ENCODE measurements at places on chromosomes 16 and 17. TPM values are rescaled to one million over a fixed set of nuclear protein-coding genes. Genes with fewer than 3 reads are reported as not detected.
A peak's percentile ranks its signal among the peaks of the same experiment; 100 is the strongest.

The FAM171A2 gene
- total RNA-seq: 28.5 TPM

The HOXB8 gene
- total RNA-seq: not detected

- H3K4me3 ChIP-seq: no peak overlapping the region
- no peaks in the 10 kb centered on the region for H3K27me3 ChIP-seq
- H3K36me3 ChIP-seq: peaks cover 14% of the 10 kb centered on the region
- H3K27ac ChIP-seq: peak overlapping the region; percentile 84
- peaks cover 26% of the 10 kb centered on the region for H3K4me1 ChIP-seq
- no peak for DNase-seq
These were observed 3.7 kb downstream of the TRAF7 start for GRCh38 chr16:2159175-2159838.

- 0 out of 2 replicates have a peak overlapping the region, but pooled peaks have one; percentile 76 for H3K27ac ChIP-seq
- H3K27me3 ChIP-seq: no peaks in the 10 kb centered on the region
- no peaks in the 10 kb centered on the region for H3K36me3 ChIP-seq
- no peak overlapping the region for H3K4me3 ChIP-seq
- DNase-seq: peak; percentile 75
These were observed 204.1 kb upstream of the CIBAR2 start for GRCh38 chr16:85316321-85316919.

- H3K36me3 ChIP-seq: no peaks in the 10 kb centered on the region
- H3K27me3 ChIP-seq: no peaks in the 10 kb centered on the region
- H3K4me3 ChIP-seq: no peak overlapping the region
- peak; percentile 41 for DNase-seq
These were observed 128.4 kb downstream of the ENGASE start for GRCh38 chr17:79203016-79203415.

GRCh38 chr16:77009453-77009852, 181.5 kb upstream of the MON1B start:
- H3K27me3 ChIP-seq: peaks cover 4% of the 10 kb centered on the region
- H3K4me3 ChIP-seq: no peak overlapping the region
- DNase-seq: no peak
- H3K36me3 ChIP-seq: peaks cover 22% of the 10 kb centered on the region

- H3K4me3 ChIP-seq: no peak overlapping the region
- H3K4me1 ChIP-seq: peaks cover 49% of the 10 kb centered on the region
These were observed 181.1 kb downstream of the SEC14L1 start for GRCh38 chr17:77321649-77322513.

Measured in WTC11 (cell line).